Hindlimb muscle (tissue), 1 donor: ENCODE measurements at places on chromosomes 3 and 15. TPM values are rescaled to one million over a fixed set of nuclear protein-coding genes. Genes with fewer than 3 reads are reported as not detected.

- no peak for DNase-seq
Measured at GRCh38 chr3:101119535-101119934, 126.3 kb upstream of the ABI3BP start.

MYNN gene
- 17.4 TPM for polyA plus RNA-seq

C3orf20 gene
- polyA plus RNA-seq, result 0.08 TPM

- DNase-seq, result no peak
Measured at GRCh38 chr15:92989470-92989869, 89.3 kb downstream of the CHD2 start.

- DNase-seq, result no peak
Measured at GRCh38 chr3:168973206-168973605, 690.3 kb downstream of the MECOM start.

SH2D7 gene
- 0.12 TPM for polyA plus RNA-seq

DNA sequence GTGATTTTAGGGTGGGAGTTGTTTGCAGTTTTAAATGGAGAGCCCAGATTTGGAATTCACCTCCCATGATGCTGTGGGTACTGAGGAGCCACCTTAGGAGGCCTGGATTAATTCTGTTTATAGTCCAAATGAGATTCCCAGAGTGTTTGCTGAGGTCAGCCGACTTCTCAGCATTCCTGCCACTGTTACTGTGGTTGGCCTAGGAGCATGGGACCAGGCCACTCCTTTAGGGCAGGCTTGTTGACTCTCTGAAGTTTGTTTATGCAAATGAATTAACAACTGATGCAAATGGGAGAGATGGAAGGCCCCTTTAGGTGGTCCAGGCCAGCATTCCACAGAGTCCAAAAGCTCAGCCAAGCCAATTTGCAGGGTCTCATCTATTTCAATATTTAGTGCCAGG lies 46.1 kb downstream of the CACNA2D3 start:
- no peak for DNase-seq

DNA sequence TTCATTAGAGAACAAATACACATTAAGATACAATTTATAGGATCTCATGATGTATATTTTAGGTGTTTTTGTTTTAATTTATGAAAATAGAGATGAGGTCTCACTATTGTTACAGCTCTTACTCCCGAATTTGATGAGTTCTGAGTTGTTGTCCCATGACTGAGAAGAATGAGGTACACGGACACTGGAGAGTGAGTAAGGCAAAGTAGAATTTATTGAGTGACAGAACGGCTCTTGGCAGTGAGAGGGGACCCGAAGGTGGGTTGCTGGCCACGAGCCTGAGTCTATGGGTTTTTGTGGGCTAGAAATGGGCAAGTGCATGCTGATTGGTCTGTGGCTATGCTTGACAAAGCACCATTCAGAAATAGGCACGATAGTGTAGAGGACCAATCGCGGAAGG lies 3.1 kb upstream of the RNF168 start:
- no peak for DNase-seq

CRABP1 gene
- 9.2 TPM for polyA plus RNA-seq

SNX33 gene
- 14.2 TPM for polyA plus RNA-seq

DNA sequence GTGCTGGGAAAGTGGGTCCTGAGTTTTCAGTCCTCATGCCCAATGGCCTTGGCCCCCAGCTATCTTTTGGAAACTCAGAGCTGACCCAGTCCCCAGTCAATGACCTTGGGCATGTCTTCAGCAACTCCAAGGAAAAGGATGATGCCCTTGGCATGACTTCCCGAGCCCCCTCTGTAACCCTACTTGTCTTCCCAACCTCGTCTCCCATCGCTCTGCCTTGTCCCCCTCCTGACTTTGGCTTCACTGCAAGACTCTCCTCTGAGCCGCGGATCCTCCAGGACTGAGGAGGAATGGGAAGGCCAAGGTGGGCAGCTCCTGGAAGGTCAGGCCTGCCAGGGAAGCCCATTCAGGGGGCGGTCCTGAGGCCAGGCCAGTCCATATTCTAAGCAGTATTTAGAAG lies 73.5 kb upstream of the MEF2A start:
- DNase-seq, result no peak
